ELR (cell line): ENCODE measurements at places on chromosomes 11 and 22.

DNA sequence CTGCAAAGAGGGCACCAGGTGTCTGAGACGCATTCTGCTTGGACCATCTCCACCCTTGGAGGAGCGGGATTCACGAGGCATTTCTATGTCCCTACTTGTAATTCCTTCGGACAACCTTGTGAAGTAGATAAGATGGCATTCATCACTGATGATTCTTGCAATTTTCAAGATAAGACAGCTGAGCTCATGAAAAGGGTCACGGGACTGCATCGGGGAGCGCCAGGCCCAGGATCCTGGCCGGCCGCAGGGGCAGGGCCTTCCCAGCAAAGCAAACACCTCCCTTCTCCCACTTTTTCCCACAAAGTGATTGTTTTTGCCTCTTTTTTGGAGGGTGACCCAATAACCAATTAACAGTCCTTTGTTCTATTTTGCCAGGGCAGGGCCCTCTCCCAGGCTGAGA lies 8.4 kb downstream of the LIF start:
- DNase-seq, result no peak

- DNase-seq, result no peak
These were observed 965 bp downstream of the TCN2 start for GRCh38 chr22:30607939-30608338.

DNA sequence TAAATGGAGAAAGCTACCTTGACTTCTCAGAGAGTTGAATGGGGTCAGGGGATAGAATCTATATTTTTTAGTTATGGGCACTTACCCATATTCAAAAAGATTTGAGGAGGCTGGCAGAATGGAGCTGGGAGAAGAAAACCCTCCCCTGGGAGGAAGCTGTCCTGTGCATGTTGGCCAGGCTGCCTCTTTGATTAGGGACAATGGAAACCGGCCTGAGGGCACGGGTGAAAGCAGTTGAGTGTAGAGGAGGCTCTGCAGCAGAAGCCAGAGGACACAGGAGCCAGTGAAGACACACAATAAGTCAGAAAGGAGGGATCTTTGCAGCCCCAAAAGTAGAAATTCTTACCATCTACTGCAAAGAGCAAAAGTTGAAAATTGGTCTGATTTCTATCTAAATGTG lies 66.6 kb upstream of the B3GAT1 start:
- no peak for DNase-seq

- DNase-seq, result no peak
These were observed 29.8 kb downstream of the LMO2 start for GRCh38 chr11:33861941-33862589.

DNA sequence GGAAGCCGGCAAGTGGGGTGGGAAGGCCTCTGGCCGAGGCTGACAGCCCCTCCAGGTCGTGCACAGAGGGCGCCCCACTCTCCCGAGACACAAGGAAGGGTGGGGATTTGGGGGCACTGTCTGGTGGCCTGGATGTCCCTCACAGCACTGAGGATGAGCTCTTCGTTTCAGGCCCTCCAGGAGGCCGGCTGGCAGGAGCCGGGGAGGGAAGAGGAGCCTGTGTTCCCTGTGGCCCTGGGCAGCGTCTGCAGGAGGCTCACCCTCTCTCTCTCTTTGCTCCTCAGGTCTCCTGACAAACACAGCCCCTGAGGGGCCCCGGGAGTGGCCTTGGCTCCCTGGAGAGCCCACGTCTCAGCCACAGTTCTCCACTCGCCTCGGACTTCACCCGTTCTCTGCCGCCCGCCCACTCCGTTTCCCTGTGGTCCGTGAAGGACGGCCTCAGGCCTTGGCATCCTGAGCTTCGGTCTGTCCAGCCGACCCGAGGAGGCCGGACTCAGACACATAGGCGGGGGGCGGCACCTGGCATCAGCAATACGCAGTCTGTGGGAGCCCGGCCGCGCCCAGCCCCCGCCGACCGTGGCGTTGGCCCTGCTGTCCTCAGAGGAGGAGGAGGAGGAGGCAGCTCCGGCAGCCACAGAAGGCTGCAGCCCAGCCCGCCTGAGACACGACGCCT lies 1078.0 kb downstream of the BRD1 start:
- no peak for DNase-seq

DNA sequence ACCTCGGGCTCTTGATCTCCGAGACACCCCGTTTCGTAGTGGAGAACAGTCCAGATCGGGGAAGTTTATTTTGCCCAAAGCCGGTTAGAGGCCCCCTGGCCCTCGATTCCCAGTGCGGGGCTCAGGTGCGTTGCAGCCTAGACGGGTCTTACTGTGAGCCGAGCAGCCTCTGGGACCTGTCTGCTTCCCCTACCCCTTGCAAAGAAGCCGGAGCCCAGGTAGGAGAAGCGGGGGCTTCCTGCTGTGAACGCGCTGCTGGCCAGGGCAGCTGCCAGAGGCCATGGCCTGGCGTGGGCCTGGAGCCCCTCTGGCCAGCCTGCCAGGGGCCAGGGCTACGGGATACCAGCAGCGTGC lies 621 bp downstream of the TSPO start:
- no peak for DNase-seq

GRCh38 chr22:20426259-20426615 lies 11.4 kb downstream of the SCARF2 start:
- DNase-seq, result no peak

GRCh38 chr22:36330127-36330526 lies 57.6 kb downstream of the MYH9 start:
- DNase-seq, result peak; percentile 47

DNA sequence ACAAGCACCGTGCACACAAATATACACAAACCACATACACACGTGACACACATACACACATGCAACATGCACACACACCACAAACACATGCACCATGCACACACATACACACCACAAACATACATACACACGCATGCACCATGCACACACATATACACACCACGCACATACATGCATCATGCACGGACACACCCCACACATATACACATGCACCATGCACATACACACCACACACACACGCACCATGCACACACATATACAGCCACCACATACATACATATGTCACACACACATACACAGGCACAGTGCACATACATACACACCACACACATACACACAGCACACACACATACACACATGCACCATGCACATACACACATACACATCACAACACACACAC lies 12.7 kb upstream of the B4GALNT4 start:
- DNase-seq, result no peak

DNA sequence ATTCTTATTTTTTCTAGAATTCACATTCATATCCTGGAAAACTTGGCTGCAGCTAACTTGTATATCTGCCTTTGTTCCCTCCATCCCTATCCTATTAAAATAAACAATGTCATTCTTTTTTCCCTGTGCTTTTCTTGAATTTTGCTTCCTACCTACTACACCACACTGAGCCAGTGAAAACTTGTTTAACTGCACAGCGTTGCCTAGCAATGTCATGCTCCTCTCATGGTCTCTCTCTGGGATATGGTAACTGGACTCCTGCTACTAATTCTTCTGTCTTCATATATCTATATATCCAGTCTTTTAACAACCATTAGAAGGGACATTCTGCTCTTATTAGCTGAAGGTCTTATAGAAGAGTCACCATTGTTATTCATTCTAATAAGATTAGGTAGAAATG lies 434.4 kb downstream of the METTL15 start:
- no peak for DNase-seq

GRCh38 chr11:92888696-92889095 lies 80.8 kb upstream of the MTNR1B start:
- no peak for DNase-seq

- DNase-seq, result no peak
These were observed 155.2 kb downstream of the RBFOX2 start for GRCh38 chr22:35873426-35873825.

DNA sequence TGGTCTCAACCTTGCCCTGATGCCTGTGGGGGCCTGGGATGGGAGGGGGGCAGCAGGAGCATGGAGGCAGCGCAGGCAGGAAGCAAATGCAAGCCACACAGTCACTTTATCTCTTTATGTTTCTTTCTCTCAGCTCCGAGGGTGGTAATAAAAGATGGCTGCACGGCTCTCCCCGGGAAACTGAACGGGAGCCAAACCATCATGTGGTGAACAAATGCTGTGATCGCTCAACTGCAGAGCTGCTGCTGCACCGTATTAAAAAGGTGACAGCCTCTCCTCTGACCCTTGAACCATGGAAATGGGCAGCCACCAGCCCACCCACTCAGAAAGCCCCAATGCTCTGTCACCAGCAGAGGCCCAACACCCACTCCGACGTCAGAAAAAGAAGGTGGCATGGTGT lies 110.0 kb downstream of the TIMP3 start:
- DNase-seq, result no peak

- DNase-seq, result no peak
These were observed 13.3 kb downstream of the FAM118A start for GRCh38 chr22:45322873-45323525.

- DNase-seq, result no peak
These were observed 6.2 kb downstream of the TBX1 start for GRCh38 chr22:19766511-19767426.

DNA sequence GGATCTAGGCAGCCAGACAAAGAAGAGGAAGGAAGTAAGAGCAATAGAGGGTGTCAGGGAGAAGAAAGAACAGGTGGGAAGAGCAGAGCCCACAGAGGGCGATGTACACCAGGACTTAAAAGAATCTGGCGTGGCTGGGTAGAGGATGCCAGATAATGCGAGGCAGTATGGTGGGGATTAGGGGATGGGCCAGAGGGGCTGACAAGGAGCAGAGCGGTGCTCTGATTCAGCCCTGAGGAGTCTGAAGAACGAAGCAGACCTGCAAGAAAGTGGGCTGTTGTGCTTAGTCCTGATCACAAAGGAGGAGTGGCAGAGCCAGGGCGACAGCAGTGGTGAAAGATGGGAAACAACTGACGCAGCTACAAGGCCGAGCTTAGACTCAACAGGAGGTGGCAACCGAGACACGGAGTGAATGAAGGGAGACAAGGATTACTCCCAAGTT lies 163.7 kb downstream of the LARGE1 start:
- DNase-seq, result no peak

GRCh38 chr11:61846362-61847020 lies 18.4 kb downstream of the FADS2 start:
- no peak for DNase-seq

GRCh38 chr11:123213307-123213771 lies 18.3 kb upstream of the CLMP start:
- no peak for DNase-seq

GRCh38 chr22:26722159-26722558 lies 64.8 kb downstream of the MIAT start:
- peak; percentile 78 for DNase-seq

GRCh38 chr22:36816339-36816635 lies 548 bp downstream of the PVALB start:
- no peak for DNase-seq

GRCh38 chr22:31952472-31952871 lies 8.1 kb downstream of the YWHAH start:
- peak; percentile 91 for DNase-seq

DNA sequence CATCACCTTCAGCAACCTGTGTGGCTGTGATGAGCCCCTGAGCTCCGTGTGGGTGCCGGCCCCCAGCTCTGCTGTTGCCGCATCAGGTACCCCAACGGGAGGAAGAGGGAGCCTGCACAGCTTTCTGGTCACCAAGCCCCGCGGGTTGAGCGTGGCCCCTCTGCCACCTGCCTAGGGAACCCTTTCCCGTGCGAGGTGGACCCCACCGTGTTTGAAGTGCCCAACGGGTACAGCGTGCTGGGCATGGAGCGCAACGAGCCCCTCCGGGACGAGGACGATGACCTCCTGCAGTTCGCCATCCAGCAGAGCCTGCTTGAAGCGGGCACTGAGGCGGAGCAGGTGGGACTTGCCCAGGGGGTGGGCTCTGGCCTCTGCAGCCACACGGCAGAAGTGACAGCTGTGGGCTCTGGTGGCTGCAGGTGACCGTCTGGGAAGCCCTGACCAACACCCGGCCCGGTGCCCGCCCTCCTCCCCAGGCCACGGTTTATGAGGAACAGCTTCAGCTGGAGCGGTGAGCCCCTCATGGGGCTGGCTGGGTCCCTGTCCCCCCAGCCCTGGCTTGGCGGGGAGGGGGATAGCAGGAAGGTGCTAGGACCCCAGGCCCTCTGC lies 1.9 kb upstream of the SSH3 start:
- no peak for DNase-seq

- peak; percentile 100 for DNase-seq
These were observed 22.8 kb downstream of the MYH9 start for GRCh38 chr22:36365020-36365411.

DNA sequence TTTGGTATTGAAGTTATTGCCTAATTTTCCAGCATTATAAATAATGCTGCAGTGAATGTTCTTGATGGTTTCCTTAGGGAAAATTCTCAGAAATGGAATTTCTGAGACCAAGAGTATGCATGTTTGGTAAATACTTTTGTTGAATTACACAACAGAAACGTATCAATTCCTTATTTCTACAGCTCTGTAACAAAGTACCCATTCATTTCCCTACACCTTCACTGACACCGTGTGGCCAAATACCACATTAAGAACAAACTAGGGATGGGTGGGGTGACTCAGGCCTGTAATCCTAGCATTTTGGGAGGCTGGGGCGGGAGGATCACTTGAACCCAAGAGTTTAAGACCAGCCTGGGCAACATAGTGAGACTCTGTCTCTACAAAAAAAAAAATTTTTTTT lies 21.8 kb downstream of the MCAM start:
- DNase-seq, result peak; percentile 40

- no peak for DNase-seq
These were observed 10.5 kb downstream of the MAP4K2 start for GRCh38 chr11:64792482-64792881.

DNA sequence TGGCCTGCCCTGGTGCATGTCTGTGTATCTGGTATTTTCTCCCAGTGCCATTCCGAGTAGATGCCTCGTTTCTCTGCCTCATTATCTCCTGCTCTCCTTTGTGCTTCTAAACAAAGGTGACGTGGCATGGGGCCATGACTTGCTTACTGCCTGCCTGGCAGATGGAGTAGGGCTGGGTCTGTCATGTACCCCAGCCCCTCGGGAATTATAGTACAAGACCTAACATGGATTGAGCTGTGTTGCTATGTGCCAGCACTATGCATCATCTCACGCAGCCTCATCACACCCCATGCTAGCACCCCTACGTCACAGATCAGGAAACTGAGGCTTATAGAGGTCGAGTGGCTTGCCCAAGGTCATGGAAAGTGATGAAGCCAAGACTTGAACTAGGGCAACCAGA lies 88.1 kb downstream of the GALNT18 start:
- no peak for DNase-seq
